ENCODE measurements at places on chromosomes 7 and 10. TPM values are rescaled to one million over a fixed set of nuclear protein-coding genes. Genes with fewer than 3 reads are reported as not detected.

DNA sequence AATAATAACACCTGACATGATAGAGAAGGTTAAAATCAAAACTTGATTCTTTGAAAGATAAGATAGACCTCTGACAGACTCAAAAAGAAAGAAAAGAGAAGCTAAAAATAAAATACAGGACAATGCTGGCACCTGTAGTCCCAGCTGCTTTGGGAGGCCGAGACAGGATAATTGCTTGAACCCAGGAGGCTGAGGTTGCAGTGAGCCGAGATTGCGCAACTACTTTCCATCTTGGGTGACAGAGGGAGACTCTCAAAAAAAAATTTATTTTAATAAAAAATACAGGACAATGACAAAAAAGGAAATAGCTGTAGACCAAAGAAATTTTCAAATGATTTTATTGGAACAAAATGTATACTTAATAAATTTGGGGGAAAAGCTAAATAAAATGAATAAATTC, 263.2 kb downstream of the SDK1 start:
- no peaks in the 10 kb centered on the region for H3K36me3 ChIP-seq
- no peak for DNase-seq
- no peaks in the 10 kb centered on the region for H3K27me3 ChIP-seq
- no peaks in the 10 kb centered on the region for H3K4me1 ChIP-seq
- H3K27ac ChIP-seq = no peak overlapping the region
- no peak overlapping the region for H3K4me3 ChIP-seq

GRCh38 chr10:23538968-23539367, 100.1 kb downstream of the OTUD1 start:
- H3K36me3 ChIP-seq = no peaks in the 10 kb centered on the region
- H3K4me1 ChIP-seq = no peaks in the 10 kb centered on the region
- DNase-seq = no peak
- no peak overlapping the region for H3K27ac ChIP-seq

NYAP1 gene
- 0.48 TPM for total RNA-seq

PALD1 gene
- total RNA-seq = 7.5 TPM

CDHR3 gene
- total RNA-seq = 8.8 TPM

DNA sequence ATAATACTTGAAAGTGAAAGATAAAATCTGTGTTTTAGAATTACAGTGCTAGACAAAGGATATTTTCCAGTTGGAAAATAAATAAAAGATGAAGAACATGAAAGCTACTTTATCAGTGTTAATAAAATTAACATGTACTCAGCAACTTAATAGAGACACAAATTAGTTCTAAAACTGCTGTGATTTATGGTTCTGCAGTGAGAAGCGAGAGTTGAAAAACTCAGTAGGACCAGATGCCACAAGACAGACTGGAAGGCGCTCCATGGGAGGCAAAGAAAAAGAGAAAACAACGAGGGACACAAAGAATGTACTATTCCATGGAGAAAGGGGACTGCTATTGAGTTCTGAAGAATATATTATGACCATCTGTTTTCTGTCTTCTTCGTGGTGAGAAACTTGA, 590.4 kb downstream of the PHTF2 start:
- no peaks in the 10 kb centered on the region for H3K27me3 ChIP-seq
- no peak for DNase-seq
- H3K36me3 ChIP-seq = no peaks in the 10 kb centered on the region
- H3K4me3 ChIP-seq = no peak overlapping the region
- H3K4me1 ChIP-seq = no peaks in the 10 kb centered on the region
- H3K27ac ChIP-seq = no peak overlapping the region

ABCB1 gene
- 14.9 TPM for total RNA-seq

- no peaks in the 10 kb centered on the region for H3K36me3 ChIP-seq
- H3K4me3 ChIP-seq = no peak overlapping the region
- H3K4me1 ChIP-seq = no peaks in the 10 kb centered on the region
- no peaks in the 10 kb centered on the region for H3K27me3 ChIP-seq
- no peak overlapping the region for H3K27ac ChIP-seq
Observed at GRCh38 chr10:323651-324293, 188.5 kb downstream of the ZMYND11 start.

GRCh38 chr10:63456437-63457210, 9.2 kb downstream of the JMJD1C start:
- no peaks in the 10 kb centered on the region for H3K27me3 ChIP-seq
- DNase-seq = no peak
- no peaks in the 10 kb centered on the region for H3K36me3 ChIP-seq
- no peak overlapping the region for H3K4me3 ChIP-seq

DNA sequence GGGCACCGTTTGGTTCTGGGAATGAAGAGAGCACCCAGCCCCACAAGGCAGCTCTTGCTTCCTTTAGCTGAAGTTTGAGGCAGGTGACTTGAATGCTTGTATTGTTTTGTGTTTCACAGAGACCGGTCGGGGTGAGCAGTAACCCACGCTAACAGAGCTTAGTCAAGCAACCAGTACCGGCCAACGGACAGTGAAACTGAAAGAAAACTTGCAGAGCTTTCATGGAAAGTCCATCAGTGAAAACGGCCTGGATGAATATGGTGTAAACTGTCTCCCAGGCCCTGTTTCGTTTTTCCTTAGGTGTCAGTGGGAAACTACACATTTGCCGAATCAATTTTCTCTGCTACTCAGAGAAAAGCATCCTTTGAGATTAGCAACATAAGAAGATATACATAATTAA, 101.1 kb downstream of the LYZL1 start:
- H3K27ac ChIP-seq = no peak overlapping the region
- no peaks in the 10 kb centered on the region for H3K4me1 ChIP-seq
- peak; percentile 24 for DNase-seq
- no peaks in the 10 kb centered on the region for H3K36me3 ChIP-seq

GRCh38 chr10:3807211-3807927, 22.4 kb upstream of the KLF6 start:
- no peaks in the 10 kb centered on the region for H3K27me3 ChIP-seq
- H3K27ac ChIP-seq = peak overlapping the region; percentile 75
- DNase-seq = no peak
- H3K4me1 ChIP-seq = peaks cover 4% of the 10 kb centered on the region

DNA sequence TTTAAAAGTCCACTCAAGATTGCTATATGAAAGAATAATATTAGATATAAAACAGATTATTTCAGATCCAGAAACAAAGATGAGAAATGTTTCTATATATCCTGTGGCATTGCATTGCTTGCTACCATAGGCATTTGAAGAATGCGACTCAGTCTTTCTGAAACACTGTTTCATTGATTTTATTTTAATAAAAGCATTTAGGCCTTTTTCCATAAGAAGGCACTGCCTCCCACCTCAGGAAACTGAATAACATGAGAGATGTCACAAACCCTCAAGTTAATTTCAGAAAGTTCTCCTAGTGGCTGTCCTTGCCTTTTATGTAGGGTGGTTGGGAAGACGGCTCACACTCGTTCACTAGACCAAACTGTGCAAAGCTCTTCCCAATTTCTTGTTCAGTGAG, 23.3 kb downstream of the PRPS1L1 start:
- H3K36me3 ChIP-seq = no peaks in the 10 kb centered on the region
- no peak for DNase-seq
- H3K4me1 ChIP-seq = no peaks in the 10 kb centered on the region

DNA sequence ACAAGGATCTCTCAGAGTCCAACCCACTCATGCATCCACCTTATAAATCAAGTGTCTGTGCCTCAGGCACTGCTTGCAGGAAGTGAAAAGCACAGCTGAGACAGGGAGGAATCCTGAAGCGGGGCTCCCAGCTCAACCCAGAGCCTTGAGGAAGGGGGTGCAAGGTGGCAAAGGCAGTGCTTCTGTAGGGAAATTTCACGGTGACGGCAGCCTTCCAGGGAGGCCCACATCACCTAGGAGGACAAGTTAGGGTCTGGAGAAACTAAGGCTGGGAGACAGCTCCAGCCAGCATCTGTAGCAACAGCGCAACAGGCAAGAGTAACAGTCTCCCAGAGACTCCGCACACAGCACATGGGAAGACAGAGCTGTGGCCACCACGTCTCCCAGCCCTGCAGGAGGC, 2.7 kb downstream of the AOC1 start:
- H3K4me1 ChIP-seq = no peaks in the 10 kb centered on the region
- H3K4me3 ChIP-seq = no peak overlapping the region
- no peaks in the 10 kb centered on the region for H3K36me3 ChIP-seq
- DNase-seq = no peak

- H3K4me3 ChIP-seq = no peak overlapping the region
- H3K36me3 ChIP-seq = no peaks in the 10 kb centered on the region
- H3K27ac ChIP-seq = peak overlapping the region; percentile 10
- H3K4me1 ChIP-seq = no peaks in the 10 kb centered on the region
Observed at GRCh38 chr10:14536241-14537213, 205.8 kb upstream of the FRMD4A start.

LRRC18 gene
- total RNA-seq = not detected

DNA sequence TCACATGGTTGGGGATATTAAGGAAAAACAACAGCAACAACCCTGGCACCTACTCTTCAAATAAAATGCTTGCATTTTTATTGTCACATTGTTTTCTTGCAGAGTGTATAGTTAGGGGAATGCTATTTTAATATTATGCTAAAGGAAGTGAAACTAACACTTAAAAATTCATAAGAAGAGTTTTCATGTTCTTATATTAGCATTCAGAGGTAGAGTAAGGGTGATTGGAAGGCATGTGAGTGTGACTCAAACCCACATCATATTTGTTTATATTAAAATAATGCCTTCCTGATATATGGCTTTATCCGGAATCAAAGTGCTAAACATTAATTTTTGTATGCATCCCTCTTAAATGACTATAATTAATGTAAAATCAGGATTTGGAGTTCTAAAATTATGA, 59.8 kb upstream of the TES start:
- H3K36me3 ChIP-seq = no peaks in the 10 kb centered on the region
- no peaks in the 10 kb centered on the region for H3K27me3 ChIP-seq
- no peak for DNase-seq
- no peaks in the 10 kb centered on the region for H3K4me1 ChIP-seq
- H3K27ac ChIP-seq = no peak overlapping the region

PNLIPRP2 gene
- not detected for total RNA-seq

FXYD4 gene
- not detected for total RNA-seq

- no peak for DNase-seq
- no peaks in the 10 kb centered on the region for H3K27me3 ChIP-seq
- no peak overlapping the region for H3K4me3 ChIP-seq
- H3K4me1 ChIP-seq = no peaks in the 10 kb centered on the region
Observed at GRCh38 chr10:103990121-103990520, 23.2 kb downstream of the SLK start.

DNA sequence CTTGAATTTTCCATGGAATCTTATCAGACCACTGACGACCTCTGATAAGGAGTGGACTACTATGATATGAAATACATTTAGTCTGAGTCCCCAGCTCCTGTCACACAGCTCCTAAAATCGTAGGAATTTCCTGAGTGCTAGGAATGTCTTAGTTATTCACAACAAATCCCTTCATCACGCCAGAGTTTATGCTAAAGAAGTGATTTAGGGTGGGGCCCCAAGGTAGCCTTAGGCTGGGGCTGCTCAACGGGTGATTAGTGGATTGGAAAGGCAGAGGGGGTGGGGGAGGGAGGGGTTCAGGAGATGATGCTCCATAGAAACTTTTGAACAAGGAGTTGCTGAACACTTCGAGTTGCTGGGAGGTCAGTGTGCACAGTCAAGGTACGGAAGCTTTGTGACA, 7.0 kb upstream of the TET1 start:
- H3K27ac ChIP-seq = no peak overlapping the region
- no peaks in the 10 kb centered on the region for H3K27me3 ChIP-seq
- H3K4me3 ChIP-seq = no peak overlapping the region
- no peak for DNase-seq
- H3K36me3 ChIP-seq = no peaks in the 10 kb centered on the region
- no peaks in the 10 kb centered on the region for H3K4me1 ChIP-seq

C10orf53 gene
- not detected for total RNA-seq

DNA sequence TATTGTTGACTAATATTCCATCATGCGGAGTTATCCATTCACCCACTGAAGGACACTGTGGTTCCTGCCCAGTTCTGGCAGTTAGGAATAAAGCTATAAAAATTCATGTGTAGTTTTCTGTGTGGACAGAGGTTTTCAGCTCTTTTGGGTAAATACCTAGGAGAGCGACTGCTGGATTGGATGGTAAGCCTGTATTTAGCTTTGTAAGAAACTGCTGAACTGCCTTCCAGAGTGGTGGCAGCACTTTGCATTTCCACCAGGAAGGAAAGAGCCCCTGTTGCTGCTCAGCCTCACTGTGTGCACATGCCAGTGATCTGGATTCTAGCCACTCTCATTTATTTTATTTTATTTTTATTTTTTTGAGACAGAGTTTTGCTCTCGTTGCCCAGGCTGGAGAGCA, 14.2 kb downstream of the ZNF775 start:
- H3K4me3 ChIP-seq = no peak overlapping the region
- DNase-seq = no peak
- no peaks in the 10 kb centered on the region for H3K36me3 ChIP-seq
- no peak overlapping the region for H3K27ac ChIP-seq
- no peaks in the 10 kb centered on the region for H3K27me3 ChIP-seq

DNA sequence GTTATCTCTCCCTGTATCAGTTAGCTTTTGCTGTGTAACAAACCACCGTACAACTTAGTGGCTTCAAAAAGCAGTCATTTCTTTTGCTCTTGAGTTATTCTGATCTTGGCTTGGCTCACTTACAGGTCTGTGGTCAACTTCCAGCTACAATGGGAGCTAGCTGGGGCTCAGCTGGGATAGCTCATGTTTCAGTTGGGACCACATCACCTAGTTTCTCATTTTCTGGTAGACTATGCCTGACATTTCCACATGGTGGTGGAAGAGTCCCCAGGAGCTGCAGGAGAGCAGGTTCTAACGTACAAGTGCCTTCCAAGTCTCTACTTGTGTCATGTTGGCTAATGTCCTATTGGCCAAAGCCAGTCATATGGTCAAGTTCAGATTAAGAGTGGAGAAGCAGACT, 25.8 kb upstream of the PIP4K2A start:
- DNase-seq = no peak
- no peaks in the 10 kb centered on the region for H3K27me3 ChIP-seq
- no peaks in the 10 kb centered on the region for H3K4me1 ChIP-seq
- no peak overlapping the region for H3K4me3 ChIP-seq
- H3K27ac ChIP-seq = no peak overlapping the region

FAM131B gene
- total RNA-seq = 2.3 TPM

GRCh38 chr10:78597796-78598555, 470.8 kb upstream of the ZMIZ1 start:
- no peaks in the 10 kb centered on the region for H3K27me3 ChIP-seq
- H3K27ac ChIP-seq = peak overlapping the region; percentile 48
- no peaks in the 10 kb centered on the region for H3K4me1 ChIP-seq
- H3K4me3 ChIP-seq = no peak overlapping the region

- H3K4me1 ChIP-seq = no peaks in the 10 kb centered on the region
- H3K4me3 ChIP-seq = no peak overlapping the region
- H3K27me3 ChIP-seq = no peaks in the 10 kb centered on the region
- DNase-seq = no peak
- no peaks in the 10 kb centered on the region for H3K36me3 ChIP-seq
- no peak overlapping the region for H3K27ac ChIP-seq
Observed at GRCh38 chr10:119416855-119417254, 125.7 kb downstream of the RGS10 start.

Data from breast epithelium (tissue), 4 donors.